ENCODE measurements at places on chromosomes 16 and 17.
A peak's percentile ranks its signal among the peaks of the same experiment; 100 is the strongest.

DNA sequence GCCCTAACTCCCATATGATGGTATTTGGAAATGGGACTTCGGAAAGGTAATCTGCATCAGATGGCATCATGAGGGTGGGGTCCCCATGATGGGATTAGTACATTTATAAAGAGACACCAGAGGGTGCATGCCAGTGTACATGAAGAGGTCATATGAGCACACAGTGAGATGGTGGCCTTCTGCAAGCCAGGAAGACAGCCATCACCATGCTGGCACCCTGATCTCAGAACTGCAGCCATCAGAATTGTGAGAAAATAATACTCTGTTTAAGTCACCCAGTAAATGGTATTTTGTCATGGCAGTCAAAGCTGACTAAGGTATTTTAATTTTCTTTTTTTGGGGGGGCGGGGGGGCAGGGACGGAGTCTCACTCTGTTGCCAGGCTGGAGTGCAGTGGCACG is 47.1 kb upstream of the ABCA10 start:
- no peak for DNase-seq

- no peak for DNase-seq
These were observed 9.3 kb upstream of the ZC3H18 start for GRCh38 chr16:88560714-88561484.

DNA sequence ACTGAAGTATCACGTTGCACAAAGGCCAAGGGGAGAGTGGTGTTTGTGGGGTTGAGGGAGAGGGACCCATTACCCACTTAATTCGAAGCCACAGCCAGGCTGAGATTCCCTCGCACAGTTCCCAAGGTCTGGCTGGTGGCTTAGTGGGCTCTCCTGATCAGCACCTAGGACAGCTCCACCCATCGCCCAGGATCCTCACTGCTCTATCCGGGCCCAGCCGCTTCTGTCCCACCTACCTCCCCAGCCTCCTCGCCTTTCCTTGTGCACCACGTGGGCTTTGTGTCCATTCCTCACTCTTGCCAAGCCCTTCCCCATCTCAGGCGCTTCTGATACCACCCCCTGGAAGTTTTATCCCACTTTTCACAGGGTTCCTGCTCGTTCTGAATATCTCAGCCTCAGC is 163.5 kb downstream of the CCT6B start:
- peak; percentile 72 for DNase-seq

DNA sequence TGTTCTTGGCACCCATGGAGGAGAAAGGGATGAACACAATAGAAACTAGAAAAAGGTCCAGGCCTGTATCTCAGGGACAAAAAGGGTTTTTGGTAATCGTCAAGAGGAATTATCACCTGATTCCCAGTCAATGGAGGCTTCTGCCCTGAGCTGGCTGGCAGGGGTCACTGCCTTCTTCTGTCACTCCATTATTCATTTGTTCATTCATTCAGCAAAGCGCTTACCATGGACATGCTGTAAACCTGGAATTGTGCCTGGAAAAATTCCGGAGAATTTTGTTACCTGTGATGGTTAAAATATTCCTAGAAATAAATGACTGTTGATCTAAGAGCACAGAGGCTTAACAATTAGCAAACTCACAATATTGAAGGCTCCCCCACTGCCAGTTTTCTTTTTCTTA is 212.3 kb downstream of the SHISA9 start:
- no peak for DNase-seq

GRCh38 chr16:4293822-4294457 is 21.1 kb upstream of the TFAP4 start:
- peak; percentile 95 for DNase-seq

DNA sequence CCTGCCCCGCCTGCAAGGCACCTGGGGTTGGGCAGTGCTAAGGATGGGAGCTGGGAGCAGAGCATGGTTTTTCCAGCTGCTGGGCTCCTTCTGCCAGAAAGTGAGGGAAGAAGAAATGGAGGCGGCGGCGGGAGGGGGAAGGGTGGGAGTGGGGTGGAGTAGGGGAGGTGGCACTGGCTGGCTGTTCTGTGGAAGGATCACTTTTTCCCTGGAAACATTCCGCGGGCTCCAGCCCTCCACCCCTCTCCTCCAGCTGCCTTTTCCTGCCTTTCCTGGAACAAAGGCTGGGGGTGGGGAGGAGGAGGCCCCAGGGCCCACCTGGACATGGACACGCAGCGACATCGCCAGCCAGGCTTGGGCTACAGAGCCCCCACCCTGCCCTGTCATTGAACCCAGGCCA is 41.1 kb downstream of the CFAP20 start:
- no peak for DNase-seq

DNA sequence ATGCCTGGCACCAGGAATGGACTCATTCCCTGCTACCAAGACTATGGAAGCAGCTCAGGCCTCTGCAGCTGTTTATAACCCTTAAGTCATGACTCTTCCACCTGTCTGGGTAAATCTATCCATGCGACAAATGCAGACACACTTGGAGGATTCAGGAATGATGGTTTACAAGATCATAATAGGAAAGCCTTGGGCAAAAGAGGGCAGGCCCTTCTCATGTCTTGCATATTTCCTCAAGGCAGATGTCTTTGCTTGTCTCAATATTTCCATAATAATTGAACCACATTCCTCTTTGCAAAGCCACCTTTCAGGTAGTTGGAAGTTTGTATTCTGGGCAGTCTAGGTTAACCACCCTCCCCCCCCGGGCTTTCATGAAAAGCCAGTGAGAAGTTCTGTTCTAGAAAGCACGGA is 884 bp upstream of the JPT1 start:
- DNase-seq, result no peak

All from kidney (tissue), 22 donors.